ENCODE measurements at places on chromosomes 6 and 20. TPM values are rescaled to one million over a fixed set of nuclear protein-coding genes. Genes with fewer than 3 reads are reported as not detected.

Gene EPPIN
- not detected for total RNA-seq

DNA sequence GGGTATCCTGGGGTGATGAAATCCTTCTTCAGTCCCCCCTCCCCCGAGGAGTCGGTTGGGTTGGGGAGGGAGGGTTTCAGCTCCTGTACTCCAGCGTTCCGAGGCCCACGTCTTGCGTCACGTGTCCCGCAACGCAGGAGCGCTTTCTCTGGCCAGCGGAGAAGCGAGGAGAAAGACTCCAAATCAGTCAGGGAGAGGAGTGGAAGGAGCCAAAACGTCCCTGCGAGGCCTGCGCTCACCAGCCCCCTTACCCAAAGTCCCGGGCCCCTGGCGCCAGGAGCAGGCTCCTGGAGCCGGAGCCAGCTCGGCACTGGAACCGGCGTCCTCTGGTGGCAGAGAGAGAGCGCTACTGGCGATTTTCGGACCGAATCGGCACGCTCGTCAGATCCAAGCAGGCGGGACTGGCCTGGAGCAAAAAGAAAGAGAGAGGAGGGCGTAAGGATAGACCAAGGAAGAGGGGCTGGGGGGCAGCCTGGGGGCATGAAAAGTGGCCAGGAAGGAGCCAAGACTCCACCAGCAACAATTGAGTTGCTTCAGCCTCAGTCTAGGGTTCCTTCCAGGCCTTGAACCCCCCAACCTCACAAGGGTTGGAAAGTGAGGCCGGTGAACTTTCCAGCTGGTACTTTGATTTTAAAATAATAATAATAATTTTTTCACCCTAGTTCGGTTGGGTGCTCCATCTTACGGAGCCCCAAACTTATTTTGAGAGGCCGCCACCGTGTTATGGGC is at the start of gene GNAS:
TSS of gene GNAS (plus strand) at position 174 of the 729 bp plus-strand sequence.
- H3K27me3 ChIP-seq, result peaks cover 28% of the 10 kb centered on the region
- peak within 1 kb of the TSS; percentile 77 for H3K4me3 ChIP-seq
- peaks cover 14% of the 10 kb centered on the region for H3K4me1 ChIP-seq
- no peak within 1 kb of the TSS for H3K27ac ChIP-seq

DNA sequence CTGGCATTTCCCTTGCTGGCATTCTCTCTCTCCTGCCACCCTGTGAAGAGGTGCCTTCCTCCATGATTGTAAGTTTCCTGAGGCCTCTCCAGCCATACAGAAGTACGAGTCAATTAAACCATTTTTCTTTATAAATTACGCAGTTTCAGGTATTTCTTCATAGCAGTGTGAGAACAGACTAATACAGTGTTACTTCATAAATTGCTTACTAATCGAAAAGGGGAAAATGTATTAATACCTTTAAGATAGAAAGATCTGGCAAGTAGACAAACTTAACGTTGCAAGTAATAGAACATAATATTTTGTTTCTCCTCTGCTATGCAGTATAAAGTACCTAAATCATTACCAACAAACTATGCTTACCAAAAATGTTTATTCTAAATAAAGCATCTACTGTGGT is 178.3 kb upstream of the LAMA2 start:
- H3K27me3 ChIP-seq, result no peaks in the 10 kb centered on the region
- DNase-seq, result no peak
- H3K36me3 ChIP-seq, result no peaks in the 10 kb centered on the region
- no peaks in the 10 kb centered on the region for H3K4me1 ChIP-seq
- H3K4me3 ChIP-seq, result no peak overlapping the region

DNA sequence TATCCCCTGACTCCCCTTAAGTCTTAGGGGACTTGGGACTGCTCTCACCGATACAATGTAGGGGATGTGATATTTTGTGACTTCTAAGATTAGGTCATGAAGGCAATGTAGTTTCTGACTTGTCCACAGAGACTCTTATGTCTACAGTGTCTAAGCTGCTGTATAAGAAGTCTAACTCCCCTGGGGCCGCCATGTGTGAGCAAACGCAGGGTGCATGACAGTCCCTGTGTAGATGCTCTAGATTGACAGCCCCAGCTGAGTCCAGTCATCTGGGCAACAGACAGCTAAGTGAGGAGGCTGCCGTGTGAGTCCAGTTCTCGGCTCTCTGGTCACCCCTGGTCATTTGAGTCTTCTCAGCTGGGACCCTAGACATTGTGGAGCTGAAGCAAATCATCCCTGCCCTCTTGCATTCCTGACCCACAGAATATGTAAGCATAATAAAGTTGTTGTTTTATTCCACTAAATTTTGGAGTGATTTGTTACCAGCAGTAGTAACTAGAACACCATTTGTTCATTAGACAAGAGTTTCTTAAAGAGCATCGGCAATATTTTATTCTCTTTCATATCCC is 743.3 kb upstream of the CHD6 start:
- H3K36me3 ChIP-seq, result no peaks in the 10 kb centered on the region
- no peaks in the 10 kb centered on the region for H3K27me3 ChIP-seq
- no peak for DNase-seq
- H3K4me3 ChIP-seq, result no peak overlapping the region

DNA sequence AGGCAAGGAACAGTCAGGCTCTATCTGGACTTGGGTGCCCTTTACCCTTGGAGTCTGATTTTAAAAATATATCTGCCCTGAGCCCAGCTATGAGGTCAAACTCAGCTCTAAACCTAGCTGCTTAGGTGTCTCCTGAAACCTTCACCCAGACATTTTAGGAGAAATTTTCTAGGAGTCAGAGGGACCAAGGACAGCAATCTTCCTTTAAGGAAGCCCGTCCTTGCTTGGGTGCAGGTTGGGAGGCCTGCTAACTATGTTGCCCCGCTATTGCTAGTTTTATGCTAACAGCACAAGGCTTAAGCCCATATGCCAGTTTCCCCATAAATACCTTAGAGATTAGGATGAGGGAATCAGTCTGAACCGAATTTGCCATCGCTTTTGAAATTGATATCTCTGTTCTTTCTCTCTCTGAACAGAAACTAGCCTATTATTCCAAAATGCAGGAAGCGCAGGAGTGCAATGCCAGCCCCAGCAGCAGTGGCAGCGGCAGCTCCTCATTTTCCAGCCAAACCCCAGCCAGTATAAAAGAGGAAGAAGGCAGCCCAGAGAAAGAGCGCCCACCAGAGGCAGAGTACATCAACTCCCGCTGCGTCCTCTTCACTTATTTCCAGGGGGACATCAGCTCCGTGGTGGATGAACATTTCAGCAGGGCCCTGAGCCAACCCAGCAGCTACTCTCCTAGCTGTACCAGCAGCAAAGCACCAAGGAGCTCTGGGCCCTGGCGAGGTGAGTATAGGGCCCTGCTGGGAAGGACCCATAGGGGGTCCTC is 2.6 kb downstream of the VGLL2 start:
- no peak overlapping the region for H3K4me3 ChIP-seq
- H3K27ac ChIP-seq, result no peak overlapping the region
- DNase-seq, result no peak
- peaks cover 11% of the 10 kb centered on the region for H3K4me1 ChIP-seq

DNA sequence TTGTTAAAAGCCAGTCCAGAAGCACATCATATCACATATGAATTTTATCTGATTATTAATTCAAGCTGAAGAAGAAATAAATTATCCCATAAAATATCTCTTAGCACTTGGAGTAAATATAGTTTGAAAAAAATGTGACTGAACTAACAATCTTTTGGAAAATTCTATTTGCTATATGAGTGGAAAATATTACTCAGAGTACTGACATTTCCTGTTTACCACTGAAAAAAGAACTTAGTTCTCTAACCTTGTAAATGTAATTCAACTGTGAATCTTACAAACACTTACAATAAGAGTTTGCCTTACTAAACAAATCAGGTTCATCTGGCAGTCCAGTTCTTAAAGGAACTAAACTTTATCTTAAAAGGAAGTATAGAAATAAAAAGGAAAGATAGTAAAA is 44.2 kb downstream of the MOXD1 start:
- no peaks in the 10 kb centered on the region for H3K4me1 ChIP-seq
- H3K4me3 ChIP-seq, result no peak overlapping the region
- no peaks in the 10 kb centered on the region for H3K36me3 ChIP-seq
- H3K27ac ChIP-seq, result no peak overlapping the region
- DNase-seq, result peak; percentile 33

Gene KAT14
- total RNA-seq, result 8.4 TPM

Gene PTGIS
- total RNA-seq, result 1.9 TPM

Gene OR2B6
- total RNA-seq, result not detected

GRCh38 chr6:27836783-27837624 is 75.2 kb downstream of the OR2B2 start:
- peaks cover 7% of the 10 kb centered on the region for H3K4me1 ChIP-seq
- H3K27ac ChIP-seq, result peak overlapping the region; percentile 97
- no peaks in the 10 kb centered on the region for H3K27me3 ChIP-seq

DNA sequence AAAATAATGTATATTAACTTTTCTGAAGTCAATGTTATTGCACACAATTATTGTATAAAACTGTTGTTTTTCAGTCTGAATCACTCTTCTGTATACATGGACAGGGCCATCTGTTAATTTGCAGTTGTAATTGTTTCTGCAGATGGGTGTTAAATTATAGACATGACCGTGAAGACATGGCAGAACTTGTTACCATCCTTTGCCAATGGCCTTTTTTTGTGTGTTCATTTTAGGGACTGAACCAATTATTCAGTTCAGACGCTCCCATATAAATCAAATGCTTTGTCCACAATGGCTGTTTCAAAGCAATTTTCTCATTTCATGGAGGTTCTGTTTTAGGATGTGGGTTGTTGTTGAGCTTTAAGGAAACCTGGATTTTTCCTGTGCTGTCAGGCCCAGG is 533.7 kb downstream of the DOK5 start:
- H3K36me3 ChIP-seq, result no peaks in the 10 kb centered on the region
- H3K4me3 ChIP-seq, result no peak overlapping the region
- no peak for DNase-seq
- H3K27me3 ChIP-seq, result no peaks in the 10 kb centered on the region
- no peak overlapping the region for H3K27ac ChIP-seq

DNA sequence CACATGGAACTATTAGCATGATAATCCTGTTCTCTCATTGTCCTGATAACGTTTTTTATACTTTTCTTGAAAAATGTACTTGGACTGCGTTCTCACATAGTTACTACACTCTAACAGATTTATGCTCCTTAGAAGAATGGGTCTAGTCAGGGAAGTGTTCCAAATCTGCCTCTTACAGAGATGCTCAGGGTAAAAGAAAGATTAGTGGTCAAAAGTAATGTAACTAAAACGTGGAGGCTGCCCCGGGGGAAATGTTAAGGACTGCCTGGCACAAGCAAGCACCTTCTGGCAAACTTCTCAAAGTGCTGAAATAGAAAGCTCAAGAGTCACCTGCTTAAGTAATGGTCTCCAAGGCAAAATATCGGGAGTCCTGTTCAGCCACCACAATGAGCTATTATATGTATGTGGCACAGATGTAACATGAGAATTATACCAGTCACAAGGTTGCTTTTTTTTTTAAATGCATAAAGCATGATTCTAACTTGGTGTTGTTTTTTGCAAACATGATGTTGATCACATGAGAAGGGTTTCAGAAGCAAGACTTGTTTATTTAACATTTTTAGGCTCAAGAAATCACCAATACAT is 244.5 kb upstream of the JARID2 start:
- DNase-seq, result no peak
- no peaks in the 10 kb centered on the region for H3K36me3 ChIP-seq
- no peaks in the 10 kb centered on the region for H3K27me3 ChIP-seq
- no peak overlapping the region for H3K27ac ChIP-seq

Gene SLC13A3
- 0.66 TPM for total RNA-seq

Gene RIMS4
- total RNA-seq, result 0.53 TPM

GRCh38 chr6:24883618-24884017 is 52.1 kb downstream of the RIPOR2 start:
- no peaks in the 10 kb centered on the region for H3K27me3 ChIP-seq
- H3K27ac ChIP-seq, result no peak overlapping the region
- no peaks in the 10 kb centered on the region for H3K36me3 ChIP-seq
- H3K4me1 ChIP-seq, result peaks cover 3% of the 10 kb centered on the region
- no peak overlapping the region for H3K4me3 ChIP-seq

DNA sequence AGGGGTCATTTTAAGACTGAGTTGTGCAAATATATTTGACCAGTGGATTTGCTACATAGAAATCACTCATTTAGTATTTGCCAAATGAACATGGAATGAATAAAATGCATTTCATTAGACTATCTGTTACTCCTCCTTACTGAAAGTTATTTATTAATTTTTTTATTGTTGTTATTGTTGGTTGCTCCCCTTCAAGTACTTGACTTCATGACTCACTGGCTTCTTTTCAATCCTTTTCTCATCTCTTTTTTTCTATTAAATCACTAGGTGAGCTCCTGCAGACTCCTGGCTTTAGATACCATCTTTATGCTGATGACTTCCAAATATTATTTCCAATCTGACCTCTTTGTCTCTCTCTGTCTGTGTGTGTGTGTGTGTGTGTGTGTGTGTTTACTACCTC is 192.2 kb upstream of the FAM83B start:
- H3K36me3 ChIP-seq, result no peaks in the 10 kb centered on the region
- no peaks in the 10 kb centered on the region for H3K4me1 ChIP-seq
- no peak overlapping the region for H3K4me3 ChIP-seq
- no peak for DNase-seq

GRCh38 chr6:49325891-49326290 is 137.2 kb downstream of the MMUT start:
- peak; percentile 0 for DNase-seq
- H3K4me3 ChIP-seq, result peak overlapping the region; percentile 23
- no peaks in the 10 kb centered on the region for H3K27me3 ChIP-seq
- H3K36me3 ChIP-seq, result no peaks in the 10 kb centered on the region
- peaks cover 12% of the 10 kb centered on the region for H3K4me1 ChIP-seq
- peak overlapping the region; percentile 59 for H3K27ac ChIP-seq

- H3K36me3 ChIP-seq, result peaks cover 30% of the 10 kb centered on the region
- no peaks in the 10 kb centered on the region for H3K27me3 ChIP-seq
- no peak for DNase-seq
- H3K4me1 ChIP-seq, result no peaks in the 10 kb centered on the region
- H3K4me3 ChIP-seq, result no peak overlapping the region
Measured at GRCh38 chr6:57190140-57190539, 18.0 kb downstream of the BAG2 start.

DNA sequence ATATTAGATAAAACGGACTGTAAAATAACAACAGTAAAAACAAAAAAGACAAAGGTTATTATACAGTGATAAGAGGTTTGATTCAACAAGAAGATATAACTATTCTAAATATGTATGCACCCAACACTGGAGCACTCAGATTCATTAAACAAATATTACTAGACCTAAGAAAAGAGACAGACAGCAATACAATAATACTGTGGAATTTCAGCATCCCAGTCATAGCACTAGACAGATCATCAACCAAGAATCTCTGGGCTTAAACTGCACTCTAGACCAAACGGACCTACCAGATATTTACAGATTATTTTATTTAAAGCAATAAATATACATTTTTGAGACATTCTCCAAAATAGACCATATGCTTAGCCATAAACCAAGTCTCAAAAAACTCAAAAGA is 263.8 kb downstream of the C6orf118 start:
- H3K36me3 ChIP-seq, result no peaks in the 10 kb centered on the region
- DNase-seq, result peak; percentile 3
- H3K27ac ChIP-seq, result no peak overlapping the region

DNA sequence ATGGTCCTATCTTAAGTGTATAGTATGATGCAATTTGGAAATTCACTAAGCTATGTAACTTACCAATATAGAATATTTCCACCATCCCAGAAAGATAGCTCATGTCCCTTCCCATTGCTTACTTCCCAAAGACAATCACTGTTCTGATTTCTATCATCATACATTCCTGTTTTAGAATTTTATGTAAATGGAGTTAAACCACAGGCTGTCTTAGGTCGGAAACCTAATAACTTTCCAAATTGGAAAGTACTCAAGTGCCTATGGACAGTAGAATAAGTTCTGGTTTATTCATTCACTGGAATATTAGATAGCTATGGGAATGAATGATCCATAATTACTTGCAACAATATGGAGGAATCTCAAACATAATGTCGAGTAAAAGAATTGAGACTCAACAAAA is 20.1 kb downstream of the ENPP3 start:
- no peaks in the 10 kb centered on the region for H3K36me3 ChIP-seq
- no peaks in the 10 kb centered on the region for H3K4me1 ChIP-seq
- no peaks in the 10 kb centered on the region for H3K27me3 ChIP-seq

Gene ENPP5
- total RNA-seq, result 1.4 TPM

Data from astrocyte (in vitro differentiated cells and primary cell).